ENCODE measurements at places on chromosomes 1 and 21. TPM values are rescaled to one million over a fixed set of nuclear protein-coding genes. Genes with fewer than 3 reads are reported as not detected.

Gene CADM3
- total RNA-seq = 2.7 TPM

DNA sequence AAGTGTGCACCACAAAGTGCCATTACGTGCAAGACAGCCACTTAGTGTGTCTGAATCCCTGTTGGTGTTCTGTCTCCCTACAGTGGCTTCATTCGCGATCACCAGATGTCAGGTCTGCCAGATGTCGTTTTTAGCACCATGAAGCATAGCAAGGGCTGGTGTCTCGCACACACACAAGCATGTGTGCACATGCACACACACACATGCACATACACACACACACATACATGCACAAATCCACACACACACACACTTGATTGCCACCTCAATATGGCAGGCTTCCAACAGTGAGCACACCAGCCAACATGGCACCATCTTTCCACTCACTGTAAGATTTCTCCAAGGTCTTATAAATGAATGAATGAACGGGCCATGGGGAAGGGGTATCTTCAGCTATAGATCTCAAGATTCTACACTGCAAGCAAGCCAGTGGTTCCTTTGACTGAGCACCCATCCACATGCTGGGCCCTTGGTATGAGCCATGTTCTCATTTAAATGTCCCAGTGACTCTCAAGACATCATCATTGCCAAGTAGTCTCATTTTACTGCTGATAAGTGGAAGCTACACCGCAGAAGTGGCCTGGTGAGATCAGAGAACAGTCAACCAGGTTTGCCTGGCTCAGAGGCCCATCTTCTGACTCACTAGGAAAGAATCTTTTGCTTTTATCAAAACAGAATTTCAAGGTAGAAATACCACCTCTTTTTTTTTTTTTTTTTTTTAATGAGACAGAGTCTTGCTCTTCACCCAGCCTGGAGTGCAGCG lies 84.9 kb downstream of the SIM2 start:
- no peaks in the 10 kb centered on the region for H3K27me3 ChIP-seq
- DNase-seq = no peak
- no peak overlapping the region for H3K27ac ChIP-seq
- H3K36me3 ChIP-seq = no peaks in the 10 kb centered on the region

DNA sequence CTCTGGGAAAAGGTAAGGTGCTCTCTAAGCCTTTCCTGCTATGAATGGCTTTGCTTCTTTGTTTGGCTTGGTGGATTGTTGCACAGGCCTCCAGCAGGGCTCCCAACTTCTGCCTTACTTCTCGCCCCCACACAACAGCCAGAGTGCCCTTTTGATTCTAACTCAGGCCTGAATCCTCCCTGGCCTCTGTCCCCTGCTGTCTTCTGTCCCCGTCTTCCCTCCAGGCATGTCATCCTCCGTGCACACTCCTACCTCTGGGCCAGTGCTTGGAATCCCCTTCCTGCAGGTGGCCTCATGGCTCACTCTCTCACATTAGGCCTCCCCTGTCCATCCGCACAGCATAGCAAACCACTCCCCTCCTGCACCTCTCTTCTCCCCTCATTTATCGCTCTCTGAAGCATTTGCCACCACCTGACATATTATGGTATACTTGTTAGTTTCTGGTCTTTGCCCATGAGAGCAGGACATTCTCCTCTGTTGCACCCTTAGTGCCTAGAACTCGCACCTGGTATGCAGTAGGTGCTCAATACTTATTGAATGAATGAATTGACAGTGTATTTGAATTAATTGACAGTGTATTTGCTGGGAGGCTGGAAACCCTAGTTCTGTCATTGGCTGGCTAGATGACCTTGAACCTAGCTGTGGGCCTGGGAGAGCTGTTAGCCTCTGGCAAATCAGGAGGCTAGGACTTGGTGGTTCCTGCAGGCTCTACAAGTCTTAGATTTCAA lies 2.9 kb downstream of the ZDHHC18 start:
- no peak overlapping the region for H3K27ac ChIP-seq
- no peak overlapping the region for H3K4me3 ChIP-seq
- DNase-seq = no peak
- H3K27me3 ChIP-seq = no peaks in the 10 kb centered on the region

DNA sequence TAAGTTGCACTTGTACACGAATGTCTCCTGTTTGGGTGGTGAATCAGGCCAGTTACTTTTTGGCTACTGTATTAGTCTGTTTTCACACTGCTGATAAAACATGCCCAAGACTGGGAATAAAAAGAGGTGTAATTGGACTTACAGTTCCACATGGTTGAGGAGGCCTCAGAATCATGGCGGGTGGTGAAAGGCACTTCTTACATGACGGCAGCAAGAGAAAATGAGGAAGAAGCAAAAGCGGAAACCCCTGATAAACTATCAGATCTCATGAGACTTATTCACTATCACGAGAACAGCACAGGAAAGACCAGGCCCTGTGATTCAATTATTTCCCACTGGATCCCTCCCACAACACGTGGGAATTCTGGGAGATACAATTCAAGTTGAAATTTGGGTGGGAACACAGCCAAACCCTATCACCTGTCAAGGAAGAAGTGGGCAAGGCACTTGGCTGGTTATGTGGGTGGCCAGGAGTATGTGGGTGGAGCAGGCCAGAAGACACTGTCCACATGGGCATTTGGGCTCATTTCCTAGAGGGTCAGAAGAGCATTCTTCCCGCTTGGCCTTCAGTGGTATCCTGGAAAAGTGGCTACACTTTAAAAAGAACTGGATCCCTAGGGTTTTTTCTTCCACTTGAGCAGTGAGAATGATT lies 228.8 kb downstream of the HHAT start:
- H3K27ac ChIP-seq = no peak overlapping the region
- no peaks in the 10 kb centered on the region for H3K36me3 ChIP-seq
- H3K27me3 ChIP-seq = no peaks in the 10 kb centered on the region
- no peak for DNase-seq
- H3K4me3 ChIP-seq = no peak overlapping the region

- H3K4me3 ChIP-seq = no peak overlapping the region
- no peak for DNase-seq
- no peak overlapping the region for H3K27ac ChIP-seq
- H3K4me1 ChIP-seq = peaks cover 4% of the 10 kb centered on the region
- no peaks in the 10 kb centered on the region for H3K36me3 ChIP-seq
These were observed 517.5 kb downstream of the PLPP3 start for GRCh38 chr1:56061824-56062223.

Data from ovary (tissue), 10 donors.